ENCODE measurements at places on chromosomes 13 and 19. TPM values are rescaled to one million over a fixed set of nuclear protein-coding genes. Genes with fewer than 3 reads are reported as not detected.
A peak's percentile ranks its signal among the peaks of the same experiment; 100 is the strongest.

The SPRED3 gene
- 2.9 TPM for total RNA-seq

The ELSPBP1 gene
- total RNA-seq = not detected

The PALM3 gene
- total RNA-seq = not detected

The DCAF15 gene
- total RNA-seq = 92.0 TPM

The PEG3 gene
- 0.15 TPM for total RNA-seq

The PEX11G gene
- 1.2 TPM for total RNA-seq

The CRYL1 gene
- 18.4 TPM for total RNA-seq

The ZNF677 gene
- total RNA-seq = 7.4 TPM

The KLK3 gene
- total RNA-seq = not detected

The PNMA8A gene
- total RNA-seq = not detected

The SLC5A5 gene
- total RNA-seq = 1.2 TPM

GRCh38 chr19:3413796-3414327 lies 47.5 kb downstream of the NFIC start:
- no peak for DNase-seq
- no peak overlapping the region for H3K4me3 ChIP-seq
- no peaks in the 10 kb centered on the region for H3K36me3 ChIP-seq
- no peak overlapping the region for H3K27ac ChIP-seq

- H3K4me1 ChIP-seq = peaks cover 12% of the 10 kb centered on the region
- peaks cover 21% of the 10 kb centered on the region for H3K36me3 ChIP-seq
- peak overlapping the region; percentile 82 for H3K4me3 ChIP-seq
- no peaks in the 10 kb centered on the region for H3K27me3 ChIP-seq
- H3K27ac ChIP-seq = peak overlapping the region; percentile 74
These were observed 1.1 kb downstream of the PPP1R12C start for GRCh38 chr19:55116232-55116858.

GRCh38 chr13:66210677-66211076 lies 1019.5 kb downstream of the PCDH9 start:
- H3K27ac ChIP-seq = no peak overlapping the region
- no peak overlapping the region for H3K4me3 ChIP-seq
- DNase-seq = no peak

GRCh38 chr13:85665286-85665685 lies 133.9 kb downstream of the SLITRK6 start:
- H3K4me3 ChIP-seq = no peak overlapping the region

DNA sequence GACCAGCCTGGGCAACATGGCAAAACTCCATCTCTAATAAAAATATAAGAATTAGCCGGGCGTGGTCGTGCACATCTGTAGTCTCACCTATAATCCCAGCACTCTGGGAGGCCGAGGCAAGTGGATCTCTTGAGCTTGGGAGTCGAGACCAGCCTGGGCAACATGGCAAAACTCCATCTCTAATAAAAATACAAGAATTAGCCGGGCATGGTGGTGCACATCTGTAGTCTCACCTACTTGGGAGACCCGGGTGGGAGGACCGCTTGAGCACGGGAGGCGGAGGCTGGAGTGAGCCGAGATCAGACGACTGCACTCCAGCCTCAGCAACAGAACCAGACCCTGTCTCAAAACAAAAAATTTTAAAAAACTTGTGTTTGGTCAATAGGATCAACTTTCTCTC lies 7.7 kb downstream of the SLC25A30 start:
- DNase-seq = no peak
- H3K4me3 ChIP-seq = no peak overlapping the region
- peaks cover 58% of the 10 kb centered on the region for H3K36me3 ChIP-seq

DNA sequence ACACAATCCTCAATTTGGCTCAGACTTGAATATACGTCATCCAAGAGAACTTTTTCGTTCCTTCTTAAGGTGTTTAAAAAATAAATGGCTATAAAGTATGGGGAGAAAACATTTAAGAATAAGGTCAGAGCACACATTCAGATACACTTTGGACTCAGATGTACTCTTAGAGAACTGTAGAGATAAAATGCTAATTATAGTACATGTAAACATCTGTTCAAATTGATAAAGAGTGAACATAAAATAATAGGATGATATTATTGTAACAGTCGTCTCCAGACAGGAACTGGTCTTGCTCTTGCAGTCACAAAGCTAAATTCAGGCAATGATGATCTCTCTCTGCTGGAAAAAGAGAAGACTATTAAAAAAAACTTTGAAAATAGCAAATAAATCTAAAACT lies 91.4 kb downstream of the RBM26 start:
- no peak overlapping the region for H3K4me3 ChIP-seq
- no peak overlapping the region for H3K27ac ChIP-seq
- no peak for DNase-seq
- H3K36me3 ChIP-seq = peaks cover 7% of the 10 kb centered on the region
- no peaks in the 10 kb centered on the region for H3K4me1 ChIP-seq

DNA sequence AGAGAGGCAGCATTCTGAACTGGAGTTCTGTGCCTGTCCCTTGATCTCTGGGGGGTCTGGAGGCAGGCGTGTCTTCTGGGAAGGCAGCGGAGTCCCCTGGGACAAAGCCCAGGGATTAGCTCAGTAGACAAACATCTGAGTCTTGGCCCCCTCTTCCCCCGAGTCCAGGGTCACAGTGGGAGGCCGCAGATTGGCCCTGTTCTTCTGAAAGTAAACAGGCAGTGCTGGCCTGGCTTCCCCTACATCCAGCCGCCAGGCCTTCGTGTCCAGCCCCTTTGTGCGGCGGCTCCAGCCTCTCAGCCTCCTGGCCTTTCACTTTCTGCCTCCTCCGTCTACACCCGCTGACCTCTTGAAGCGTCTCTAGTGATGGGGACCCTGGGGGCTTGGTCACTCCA lies 989 bp downstream of the NFILZ start:
- DNase-seq = no peak
- no peak overlapping the region for H3K27ac ChIP-seq
- H3K4me1 ChIP-seq = no peaks in the 10 kb centered on the region
- no peaks in the 10 kb centered on the region for H3K27me3 ChIP-seq

- peak overlapping the region; percentile 50 for H3K27ac ChIP-seq
- no peaks in the 10 kb centered on the region for H3K27me3 ChIP-seq
- peaks cover 92% of the 10 kb centered on the region for H3K4me1 ChIP-seq
- H3K4me3 ChIP-seq = no peak overlapping the region
These were observed 47.4 kb downstream of the BRD4 start for GRCh38 chr19:15284896-15285295.

DNA sequence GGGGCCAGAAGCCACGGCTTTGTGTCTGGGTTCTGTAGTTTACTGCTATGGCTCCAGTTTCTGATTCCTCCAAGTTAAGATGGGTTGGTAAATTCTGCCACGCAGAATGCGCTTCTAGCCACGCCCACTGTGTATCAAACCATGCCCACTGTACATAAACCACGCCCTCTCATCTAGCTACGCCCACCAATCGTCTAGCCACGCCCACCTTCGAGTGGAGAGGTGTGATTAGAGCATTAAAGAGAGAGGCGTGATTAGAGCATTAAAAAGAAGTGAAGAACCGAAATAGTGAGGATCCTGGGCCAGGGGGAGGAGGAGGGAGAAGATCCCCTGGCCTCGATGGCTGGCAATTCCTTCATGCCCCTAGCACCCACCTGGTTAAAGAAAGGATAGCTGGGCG lies 43.7 kb upstream of the ADGRE5 start:
- no peak overlapping the region for H3K27ac ChIP-seq
- no peak overlapping the region for H3K4me3 ChIP-seq
- H3K27me3 ChIP-seq = no peaks in the 10 kb centered on the region
- no peaks in the 10 kb centered on the region for H3K36me3 ChIP-seq
- no peak for DNase-seq
- H3K4me1 ChIP-seq = peaks cover 5% of the 10 kb centered on the region

DNA sequence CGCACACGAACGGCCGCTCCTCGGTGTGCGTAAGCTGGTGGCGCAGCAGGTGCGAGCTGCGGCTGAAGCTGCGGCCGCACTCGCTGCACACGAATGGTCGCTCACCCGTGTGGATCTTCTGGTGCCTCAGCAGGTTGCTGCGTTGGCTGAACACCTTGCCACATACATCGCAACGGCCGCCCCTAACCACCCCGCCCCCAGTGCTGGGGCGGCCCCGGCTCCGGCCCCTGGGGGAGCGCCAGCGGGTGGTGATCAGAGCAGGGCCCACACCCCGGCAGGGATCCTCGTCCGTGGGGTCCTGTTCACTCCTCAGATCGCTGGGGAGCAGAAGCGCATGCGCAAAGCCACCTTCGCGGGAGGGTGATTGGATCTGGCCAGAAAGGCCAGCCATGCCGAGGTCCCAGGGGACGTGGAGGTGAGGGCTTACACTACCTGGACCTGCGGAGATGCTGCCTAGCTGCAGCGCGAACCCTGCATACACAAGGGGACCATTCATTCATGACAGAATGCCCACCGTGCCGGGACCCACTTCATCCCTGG lies 4.7 kb upstream of the UBE2M start:
- H3K4me1 ChIP-seq = peaks cover 35% of the 10 kb centered on the region
- peak overlapping the region; percentile 69 for H3K4me3 ChIP-seq
- peak overlapping the region; percentile 54 for H3K27ac ChIP-seq
- DNase-seq = no peak

DNA sequence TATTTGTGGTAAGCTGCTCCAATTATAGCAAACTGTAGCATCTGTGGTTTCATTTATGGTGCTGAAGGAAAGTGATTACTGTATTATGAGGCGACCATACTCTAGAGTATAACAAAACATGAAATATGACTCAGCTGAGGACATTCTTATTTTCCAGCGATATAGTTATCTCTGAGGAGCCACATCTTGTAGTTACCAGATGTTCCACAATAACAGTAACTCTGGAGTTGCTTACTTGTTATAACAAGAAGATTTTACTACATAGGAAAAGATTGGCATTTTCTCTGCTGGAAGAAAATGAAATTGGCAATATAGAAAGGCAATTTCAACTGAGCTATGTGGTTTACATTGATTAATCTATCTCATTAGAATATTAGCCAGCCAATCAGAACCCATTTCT lies 1634.2 kb downstream of the PCDH9 start:
- no peaks in the 10 kb centered on the region for H3K4me1 ChIP-seq
- no peak overlapping the region for H3K27ac ChIP-seq

DNA sequence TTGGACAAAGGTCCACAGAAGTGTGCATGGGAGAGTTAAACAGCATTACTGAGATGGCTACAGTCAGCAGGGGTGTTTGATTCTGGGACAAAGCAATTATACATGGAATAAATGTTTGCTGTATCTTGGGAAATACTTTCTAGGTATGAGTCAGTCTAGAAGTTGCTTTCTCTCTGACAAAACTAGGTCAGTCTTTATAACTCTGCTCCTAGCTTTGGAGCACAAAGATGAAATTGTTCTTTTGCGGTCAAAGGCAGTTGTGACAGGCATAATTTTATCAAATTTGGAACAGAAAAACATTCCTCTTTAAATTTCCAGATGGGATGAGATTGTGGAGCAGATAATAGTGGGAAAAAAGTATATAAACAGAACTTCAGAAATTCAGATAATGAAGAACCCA lies 1045.4 kb upstream of the MIR17HG start:
- no peaks in the 10 kb centered on the region for H3K4me1 ChIP-seq
- no peak overlapping the region for H3K4me3 ChIP-seq
- no peaks in the 10 kb centered on the region for H3K36me3 ChIP-seq
- H3K27ac ChIP-seq = no peak overlapping the region
- H3K27me3 ChIP-seq = no peaks in the 10 kb centered on the region
- DNase-seq = no peak

- no peak for DNase-seq
- no peaks in the 10 kb centered on the region for H3K27me3 ChIP-seq
- H3K27ac ChIP-seq = no peak within 1 kb of the TSS
- no peaks in the 10 kb centered on the region for H3K36me3 ChIP-seq
- no peak within 1 kb of the TSS for H3K4me3 ChIP-seq
These were observed at the start of gene HIPK4 for GRCh38 chr19:40390084-40390742. HIPK4 (minus strand) TSS chr19:40390181; CDS start chr19:40389902, 279 bp downstream.

GRCh38 chr13:98906746-98907502 lies 70.9 kb downstream of the DOCK9 start:
- H3K27ac ChIP-seq = no peak overlapping the region
- no peaks in the 10 kb centered on the region for H3K27me3 ChIP-seq
- H3K4me3 ChIP-seq = no peak overlapping the region
- H3K36me3 ChIP-seq = peaks cover under 1% of the 10 kb centered on the region
- peaks cover 10% of the 10 kb centered on the region for H3K4me1 ChIP-seq

DNA sequence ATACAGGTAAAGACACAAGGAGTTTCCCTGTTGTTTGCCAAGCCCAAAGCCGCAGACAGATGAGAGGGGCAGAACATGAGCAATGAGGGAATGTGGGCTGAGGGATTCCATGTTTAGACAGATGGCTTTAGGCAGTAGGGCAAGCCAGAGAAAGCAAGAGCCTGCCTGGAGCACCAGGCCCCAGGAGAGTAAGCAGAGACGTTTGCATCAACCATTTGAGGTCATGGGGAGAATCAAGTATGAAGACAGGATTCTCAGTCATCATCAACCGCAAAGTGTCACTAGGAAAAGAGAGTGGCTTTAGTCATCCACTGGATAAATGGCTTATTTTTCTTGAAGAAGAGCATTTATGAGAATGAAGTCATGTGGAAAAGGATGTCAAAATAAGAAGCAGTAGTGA lies 184.7 kb downstream of the COG6 start:
- H3K4me3 ChIP-seq = no peak overlapping the region
- no peaks in the 10 kb centered on the region for H3K36me3 ChIP-seq

DNA sequence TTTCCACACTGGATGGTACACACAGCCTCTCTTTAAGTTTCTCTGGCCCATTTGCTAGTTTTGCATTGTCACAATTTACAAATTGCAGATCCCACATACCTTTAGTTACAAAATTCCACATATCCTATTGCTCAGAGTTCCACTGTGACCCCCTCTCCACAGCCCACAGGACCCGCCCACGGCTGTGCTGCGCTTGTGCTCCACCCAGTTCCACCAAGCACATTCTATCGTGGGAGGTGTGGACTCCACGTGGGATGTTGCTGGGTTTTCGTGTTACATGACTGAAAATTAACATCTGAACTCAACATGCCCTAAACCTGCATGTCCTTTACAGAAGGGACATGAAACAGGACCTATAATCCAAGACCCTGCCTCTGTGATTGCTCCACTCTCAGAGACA lies 423.0 kb downstream of the IRS2 start:
- no peaks in the 10 kb centered on the region for H3K27me3 ChIP-seq
- H3K36me3 ChIP-seq = no peaks in the 10 kb centered on the region
- no peak overlapping the region for H3K4me3 ChIP-seq

GRCh38 chr13:51252954-51253532 lies 30.8 kb downstream of the FAM124A start:
- no peaks in the 10 kb centered on the region for H3K36me3 ChIP-seq
- no peak for DNase-seq
- H3K4me1 ChIP-seq = no peaks in the 10 kb centered on the region
- H3K27ac ChIP-seq = no peak overlapping the region

- H3K36me3 ChIP-seq = no peaks in the 10 kb centered on the region
- peak overlapping the region; percentile 87 for H3K27ac ChIP-seq
- DNase-seq = peak; percentile 69
- no peaks in the 10 kb centered on the region for H3K27me3 ChIP-seq
These were observed 11.3 kb downstream of the PEAK3 start for GRCh38 chr19:2270423-2271233.

- H3K4me3 ChIP-seq = no peak overlapping the region
- peaks cover 15% of the 10 kb centered on the region for H3K4me1 ChIP-seq
- no peak for DNase-seq
- peak overlapping the region; percentile 75 for H3K27ac ChIP-seq
These were observed 63.3 kb downstream of the ARHGEF7 start for GRCh38 chr13:111178402-111178801.

DNA sequence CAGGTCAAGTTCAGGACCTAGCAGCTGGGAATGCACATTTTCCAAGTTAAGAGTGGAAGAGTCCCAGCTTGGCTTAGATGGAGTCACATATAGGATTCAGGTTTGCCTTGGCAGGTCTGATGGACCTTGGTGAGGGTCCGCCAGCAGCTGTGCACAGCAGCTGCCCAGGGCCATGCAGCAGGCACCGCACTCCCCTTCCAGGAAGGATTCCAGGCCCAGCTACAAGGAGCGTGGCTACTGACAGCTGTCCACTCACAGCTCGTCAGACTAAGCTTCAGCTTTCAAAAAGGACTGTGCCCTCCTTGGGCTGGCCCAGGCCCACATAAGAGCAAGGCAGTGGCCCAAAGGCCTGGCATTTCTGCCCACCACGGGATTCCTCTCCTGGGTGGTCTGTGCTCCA lies 68.4 kb downstream of the ALOX5AP start:
- H3K27ac ChIP-seq = no peak overlapping the region
- H3K36me3 ChIP-seq = no peaks in the 10 kb centered on the region
- peaks cover 7% of the 10 kb centered on the region for H3K4me1 ChIP-seq
- no peak overlapping the region for H3K4me3 ChIP-seq

Data from naive thymus-derived CD4-positive, alpha-beta T cell (primary cell).